ENCODE measurements at places on chromosomes 3 and 15. TPM values are rescaled to one million over a fixed set of nuclear protein-coding genes. Genes with fewer than 3 reads are reported as not detected.

DNA sequence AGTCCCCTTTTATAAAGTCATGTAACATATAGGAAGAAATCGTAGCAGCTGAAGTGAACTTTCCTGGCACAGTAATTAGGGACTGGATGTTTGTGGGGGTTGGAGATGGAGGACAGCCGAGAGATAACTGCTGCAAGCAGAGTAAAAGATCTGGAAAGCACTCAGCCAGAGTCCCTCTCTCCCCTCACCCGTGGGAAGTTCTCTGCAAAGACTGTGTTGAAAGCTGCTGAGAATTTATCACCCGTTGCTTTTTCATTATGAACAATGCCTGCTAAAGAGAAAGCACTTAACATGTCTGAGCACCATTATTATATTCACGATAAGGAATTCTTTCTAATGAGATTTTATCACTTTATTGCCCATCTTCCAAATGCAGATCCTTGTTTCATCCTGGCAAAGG lies 248.8 kb downstream of the SHOX2 start:
- no peaks in the 10 kb centered on the region for H3K27me3 ChIP-seq
- H3K36me3 ChIP-seq: no peaks in the 10 kb centered on the region
- no peak overlapping the region for H3K4me3 ChIP-seq
- no peaks in the 10 kb centered on the region for H3K4me1 ChIP-seq
- no peak for DNase-seq

The ADGRG7 gene
- total RNA-seq: not detected

- no peak overlapping the region for H3K4me3 ChIP-seq
- H3K36me3 ChIP-seq: peaks cover 80% of the 10 kb centered on the region
- peaks cover 4% of the 10 kb centered on the region for H3K4me1 ChIP-seq
Measured at GRCh38 chr3:10285272-10286132, 7.2 kb downstream of the GHRL start.

The SOX2 gene
- total RNA-seq: 4.9 TPM

DNA sequence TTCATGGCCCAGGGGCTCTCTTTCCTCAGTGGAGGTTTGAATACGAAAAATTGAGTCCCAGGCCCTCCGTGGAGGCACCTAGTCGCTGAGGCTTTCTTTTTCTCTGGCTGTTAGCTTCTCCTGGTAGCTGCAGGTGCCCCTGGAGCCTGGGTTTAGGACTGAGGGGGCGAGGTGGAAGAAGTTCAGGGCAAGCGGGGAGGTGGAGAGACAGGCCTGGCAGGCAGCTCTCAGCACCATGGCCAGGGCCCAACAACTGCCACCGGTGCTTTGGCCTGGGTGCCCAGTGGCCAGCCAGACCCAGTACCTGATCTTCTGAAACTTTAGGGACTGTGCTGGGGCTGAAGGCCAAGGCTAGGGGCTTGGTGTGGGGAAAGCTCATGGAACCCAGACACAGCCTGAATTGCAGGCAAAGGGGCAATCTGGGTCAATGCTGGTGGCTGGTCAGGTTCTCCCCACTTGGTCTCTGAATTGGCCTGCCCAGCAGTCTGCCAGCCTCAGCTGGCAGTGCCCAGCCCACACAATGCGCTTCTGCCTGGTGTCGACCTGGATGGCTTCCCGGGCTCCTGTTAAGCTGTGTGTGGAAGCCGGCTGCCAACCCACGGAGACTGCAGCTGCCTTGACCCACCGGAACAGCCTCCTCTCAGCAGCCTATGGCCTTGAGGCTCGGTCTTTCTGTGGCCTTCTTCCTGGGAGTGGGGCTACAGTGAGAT lies 30.3 kb upstream of the POLG start:
- DNase-seq: no peak
- H3K27me3 ChIP-seq: peaks cover 100% of the 10 kb centered on the region
- H3K4me3 ChIP-seq: no peak overlapping the region
- H3K36me3 ChIP-seq: no peaks in the 10 kb centered on the region
- H3K4me1 ChIP-seq: peaks cover 15% of the 10 kb centered on the region

DNA sequence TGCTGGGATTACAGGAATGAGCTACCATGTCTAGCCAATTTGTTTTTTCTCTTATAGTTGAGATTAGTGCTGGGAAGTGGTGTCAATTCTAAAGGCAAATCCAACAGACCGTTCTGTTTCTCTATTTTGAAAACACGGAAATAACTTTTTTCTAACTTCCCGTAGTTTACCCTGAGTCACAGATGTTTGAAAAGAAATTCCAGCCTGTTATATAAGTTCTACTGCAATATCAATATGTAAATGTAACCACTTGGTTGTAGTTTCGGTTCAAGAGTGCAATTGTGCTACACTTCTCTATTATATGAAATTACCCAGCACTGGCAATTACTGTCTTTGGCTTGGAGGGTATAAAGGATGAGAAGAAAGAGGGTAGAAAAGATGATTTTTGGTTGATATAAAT lies 22.3 kb upstream of the GNB4 start:
- no peaks in the 10 kb centered on the region for H3K36me3 ChIP-seq
- H3K27ac ChIP-seq: no peak overlapping the region
- no peaks in the 10 kb centered on the region for H3K4me1 ChIP-seq
- no peak overlapping the region for H3K4me3 ChIP-seq

DNA sequence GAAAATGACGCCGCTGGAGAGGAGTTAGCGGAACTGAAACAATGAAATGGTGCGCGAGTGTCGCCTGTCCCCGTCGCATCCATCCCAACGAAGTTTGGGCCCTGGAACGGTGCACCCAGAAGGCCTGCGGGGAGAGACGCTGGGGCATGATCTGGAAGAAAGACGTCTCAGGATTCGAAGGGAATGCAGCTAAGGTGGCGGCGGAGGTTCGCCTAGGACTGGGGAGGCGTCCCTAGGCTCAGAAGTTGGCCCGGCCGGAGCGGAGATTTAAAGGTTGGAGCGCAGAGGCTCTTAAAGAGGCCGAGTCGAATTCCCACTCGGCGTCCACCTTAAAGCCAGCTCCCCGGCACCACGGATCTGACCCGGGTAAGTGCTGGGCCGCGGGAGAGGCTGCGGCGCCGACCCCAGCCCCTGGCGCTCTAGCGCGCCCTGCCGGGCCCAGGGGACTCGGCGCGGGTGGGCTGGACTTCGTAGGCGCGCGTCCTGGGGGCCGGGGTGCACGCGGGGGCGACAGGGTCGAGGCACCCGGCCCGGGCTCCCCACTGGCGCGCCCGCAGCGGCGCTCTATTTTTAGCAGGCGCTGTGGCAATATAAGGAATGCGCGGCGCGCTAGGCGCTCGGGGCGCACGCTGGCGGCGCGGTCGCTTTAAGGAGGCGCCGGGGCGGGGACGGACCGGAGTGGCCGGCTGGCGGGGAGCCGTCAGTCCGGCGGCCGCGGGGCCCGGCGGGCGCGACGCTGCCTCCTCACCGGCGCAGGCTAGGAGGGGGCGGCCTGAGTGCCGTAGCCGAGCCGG lies at the start of gene MRAS:
Gene MRAS (plus strand): TSS at position 620 of the 794 bp plus-strand sequence. CDS start 24,305 bp downstream, outside the sequence.
- DNase-seq: no peak
- H3K4me3 ChIP-seq: peak within 1 kb of the TSS; percentile 97
- H3K4me1 ChIP-seq: peaks cover 39% of the 10 kb centered on the region
- H3K27ac ChIP-seq: peak within 1 kb of the TSS; percentile 95
- H3K36me3 ChIP-seq: no peaks in the 10 kb centered on the region

DNA sequence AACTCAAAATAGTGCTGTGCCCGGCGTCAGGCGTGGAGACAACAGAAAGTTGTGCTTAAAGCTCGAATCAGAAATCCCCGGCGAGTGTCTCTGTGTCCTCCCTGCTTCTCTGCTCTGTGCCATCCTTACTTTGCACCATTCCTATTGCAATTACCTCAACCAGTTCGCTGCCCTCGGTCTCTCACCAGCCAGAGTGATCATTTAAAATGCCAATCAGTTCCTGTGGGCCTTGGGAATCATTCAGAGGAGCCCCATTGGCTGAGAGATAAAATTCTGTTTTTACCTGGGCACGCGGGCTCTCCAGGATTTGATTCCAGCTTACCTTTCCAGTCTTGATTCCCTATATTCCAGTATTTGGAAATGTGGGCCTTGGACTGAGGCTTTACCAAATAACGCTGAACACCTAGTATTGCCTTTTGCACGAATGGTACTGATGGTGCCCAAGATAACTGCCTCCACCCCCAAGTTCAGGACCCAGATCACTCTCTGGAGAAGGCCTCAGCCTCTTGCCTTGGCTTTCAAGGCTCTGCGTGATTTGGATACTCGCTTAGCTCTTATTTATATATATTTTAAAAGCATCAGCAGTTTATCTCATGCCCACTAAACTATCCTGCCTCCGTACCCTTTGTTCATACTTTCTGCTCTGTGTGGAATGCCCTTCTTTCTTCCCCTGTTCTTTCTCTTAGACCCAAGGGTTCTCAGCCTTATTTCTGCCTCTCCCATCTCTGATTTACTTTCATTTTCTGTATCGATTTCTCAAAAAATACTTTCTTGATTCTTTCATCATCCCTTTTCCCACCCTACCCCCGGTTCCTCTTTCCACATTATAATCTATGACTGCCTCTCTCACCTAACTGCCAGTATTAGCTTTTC lies 863 bp downstream of the PSMA4 start:
- peaks cover 29% of the 10 kb centered on the region for H3K4me1 ChIP-seq
- H3K27me3 ChIP-seq: no peaks in the 10 kb centered on the region
- H3K27ac ChIP-seq: peak overlapping the region; percentile 97
- no peak for DNase-seq
- peak overlapping the region; percentile 84 for H3K4me3 ChIP-seq

DNA sequence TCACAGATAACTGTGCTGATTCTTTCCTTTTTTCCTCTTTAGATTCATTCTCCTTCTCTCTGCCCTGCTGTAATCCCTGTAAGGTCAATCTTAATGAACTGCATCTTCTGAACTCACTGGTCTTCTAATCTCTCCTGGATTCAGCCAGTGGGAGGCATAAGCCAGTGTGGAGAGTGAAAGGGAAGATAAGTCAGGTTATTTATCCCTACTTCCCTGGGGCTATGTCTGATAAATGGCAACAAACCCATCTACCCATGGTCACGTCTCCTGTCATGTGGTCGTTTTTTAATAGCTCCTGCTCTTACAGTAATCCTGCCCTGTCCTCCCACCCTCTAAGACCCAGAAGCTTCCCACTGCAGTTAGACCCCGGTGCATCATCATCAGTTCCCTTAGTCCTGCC lies 199.6 kb upstream of the NAALADL2 start:
- H3K36me3 ChIP-seq: no peaks in the 10 kb centered on the region
- H3K27ac ChIP-seq: no peak overlapping the region
- no peaks in the 10 kb centered on the region for H3K4me1 ChIP-seq
- no peak overlapping the region for H3K4me3 ChIP-seq

Measured in esophagus muscularis mucosa (tissue), 4 donors.